ENCODE measurements at places on chromosomes 4 and X.

DNA sequence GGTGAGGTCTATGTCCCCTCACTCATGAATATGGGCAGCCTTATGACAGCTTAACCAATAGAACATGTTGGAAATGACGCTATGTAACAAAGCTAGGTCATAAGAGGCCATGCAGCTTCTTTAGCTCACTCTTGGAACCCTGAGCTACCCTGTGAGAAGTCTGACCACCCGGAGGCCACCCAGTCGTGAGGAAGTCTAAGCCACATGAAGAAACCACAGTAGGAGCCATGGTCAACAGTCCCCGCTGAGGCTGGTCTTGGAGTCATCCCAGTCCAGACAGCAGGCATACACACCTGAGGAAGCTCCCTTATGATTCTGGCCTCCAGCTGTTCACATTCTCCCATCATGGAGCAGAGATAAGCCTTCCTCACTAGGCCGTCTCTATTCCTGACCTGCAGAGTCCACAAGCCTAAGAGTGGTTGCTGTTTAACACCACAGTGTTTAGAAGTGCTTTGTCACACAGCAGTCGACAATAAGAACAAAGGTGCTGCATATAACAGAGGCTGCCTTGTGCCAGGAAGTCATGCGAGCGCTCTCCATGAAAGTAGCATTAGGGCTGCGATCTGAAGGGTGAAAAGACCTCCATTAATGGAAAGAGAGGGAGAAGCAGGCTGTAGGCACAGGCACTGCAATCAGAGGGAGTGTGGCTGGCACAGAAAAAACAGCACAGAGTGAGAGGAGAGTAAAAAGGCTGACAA, 38.2 kb downstream of the TSPAN5 start:
- no peak for DNase-seq

DNA sequence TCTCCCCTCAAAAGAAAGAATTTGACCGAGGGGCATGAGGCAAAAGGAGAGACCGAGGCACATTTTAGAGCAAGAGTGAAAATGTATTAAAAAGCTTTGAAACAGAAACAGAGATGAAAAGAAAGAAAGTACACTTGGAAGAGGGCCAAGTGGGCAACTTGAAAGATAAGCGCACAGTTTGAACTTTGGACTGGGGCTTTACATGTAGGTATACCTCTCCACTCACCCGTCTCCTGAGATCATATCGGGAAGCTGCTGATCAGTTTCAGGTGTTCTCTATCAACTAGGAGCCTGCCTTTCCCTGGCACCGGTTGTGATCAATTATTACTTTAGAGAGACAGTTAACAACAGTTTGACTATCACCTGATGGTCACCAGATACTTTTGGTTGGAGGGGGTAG, 2666.5 kb downstream of the ARAP2 start:
- DNase-seq: no peak

- DNase-seq: no peak
These were observed 935.7 kb downstream of the RAPGEF2 start for GRCh38 chr4:160038615-160039014.

GRCh38 chrX:113802837-113803236, 781.0 kb upstream of the HTR2C start:
- no peak for DNase-seq

- DNase-seq: no peak
These were observed 214.4 kb upstream of the CPEB2 start for GRCh38 chr4:14787894-14788293.
